ENCODE measurements at places on chromosomes 5 and 9.

DNA sequence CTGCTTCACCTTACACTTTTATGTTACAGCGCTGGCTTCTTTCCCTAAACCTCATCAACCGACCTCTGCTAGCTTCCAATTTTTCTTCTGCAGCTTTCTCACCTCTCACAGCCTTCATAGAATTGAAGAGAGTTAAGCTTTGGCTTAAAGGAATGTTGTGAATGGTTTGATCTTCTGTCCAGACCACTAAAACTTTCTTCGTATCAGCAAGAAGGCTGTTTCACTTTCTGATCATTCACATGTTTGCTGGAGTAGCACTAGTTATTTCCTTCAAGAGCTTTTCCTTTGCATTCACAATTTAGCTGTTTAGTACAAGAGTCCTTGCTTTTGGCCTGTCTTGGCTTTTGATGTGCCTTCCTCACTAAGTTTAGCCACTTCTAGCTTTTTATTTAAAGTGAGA, 49.5 kb downstream of the NR3C1 start:
- DNase-seq: peak; percentile 31

DNA sequence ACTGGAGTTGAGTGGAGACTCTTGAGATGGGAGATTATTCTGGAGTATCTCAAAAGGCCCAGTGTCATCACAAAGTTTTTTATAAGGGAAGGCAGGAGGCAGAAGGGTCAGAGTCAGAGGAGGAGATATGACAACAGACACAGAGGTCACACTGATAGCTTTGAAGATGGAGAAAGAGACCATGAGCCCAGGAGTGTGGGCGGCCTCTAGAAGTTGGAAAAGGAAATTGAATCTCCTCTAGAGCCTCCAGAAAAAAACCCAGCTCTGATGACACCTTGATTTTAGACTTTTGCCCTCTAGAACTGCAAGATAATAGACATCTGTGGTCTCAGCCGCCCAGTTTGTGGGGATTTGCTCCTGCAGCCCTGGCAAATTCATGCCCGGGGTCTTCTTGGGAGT, 64.8 kb upstream of the SPTLC1 start:
- peak; percentile 72 for DNase-seq

- no peak for DNase-seq
These were observed 116.6 kb upstream of the DPYSL3 start for GRCh38 chr5:147626464-147626863.

- peak; percentile 86 for DNase-seq
These were observed 33.2 kb downstream of the CSF1R start for GRCh38 chr5:150052956-150053712.

DNA sequence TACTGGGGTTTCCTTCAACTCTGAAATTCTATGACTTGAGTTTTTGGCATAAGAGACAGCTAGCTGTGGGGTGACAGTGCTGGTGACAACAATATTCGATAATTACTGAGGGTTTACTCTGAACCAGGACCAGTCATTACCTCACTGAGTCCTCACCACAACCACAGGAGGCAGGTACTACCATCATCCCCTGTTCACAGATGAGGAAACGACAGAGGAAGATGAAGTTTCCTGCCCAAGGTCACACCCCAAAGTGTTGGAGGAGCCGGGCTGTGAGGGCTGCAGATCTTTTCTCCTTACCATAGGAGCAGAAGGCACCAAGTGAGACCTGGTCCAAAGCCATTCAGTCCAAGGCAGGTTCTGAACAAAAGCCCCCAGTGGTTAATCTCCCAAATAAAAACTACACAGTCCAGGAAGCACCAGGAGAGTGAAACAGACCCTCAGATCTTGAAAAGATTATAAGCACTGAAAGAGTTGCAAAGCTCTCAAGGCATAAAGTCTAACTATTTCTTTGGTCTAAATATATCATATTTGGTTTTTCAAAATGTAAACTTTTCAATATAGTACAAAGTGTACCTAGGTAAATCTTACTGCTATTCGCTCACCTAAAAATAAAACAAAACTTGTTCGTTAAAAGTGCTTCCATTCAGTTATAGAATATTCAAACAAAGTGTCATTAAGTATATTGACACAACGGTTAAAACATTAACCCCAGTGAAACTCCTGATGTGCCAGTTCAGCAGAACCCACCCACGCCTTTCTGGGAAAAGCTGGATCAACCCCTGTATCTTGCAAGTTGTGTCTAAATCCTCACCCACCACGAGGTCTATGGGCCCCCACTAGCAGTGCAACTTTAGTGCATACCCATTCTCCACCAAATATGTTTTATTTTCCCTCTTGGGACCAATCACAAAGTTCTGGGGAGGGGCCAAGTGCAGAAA, 82.6 kb upstream of the EQTN start:
- no peak for DNase-seq
